ENCODE measurements at places on chromosomes 3 and 15. TPM values are rescaled to one million over a fixed set of nuclear protein-coding genes. Genes with fewer than 3 reads are reported as not detected.

The ZBTB20 gene
- 76.2 TPM for total RNA-seq

The KBTBD13 gene
- total RNA-seq: not detected

The CLRN1 gene
- not detected for total RNA-seq

The MCTP2 gene
- 54.2 TPM for total RNA-seq

DNA sequence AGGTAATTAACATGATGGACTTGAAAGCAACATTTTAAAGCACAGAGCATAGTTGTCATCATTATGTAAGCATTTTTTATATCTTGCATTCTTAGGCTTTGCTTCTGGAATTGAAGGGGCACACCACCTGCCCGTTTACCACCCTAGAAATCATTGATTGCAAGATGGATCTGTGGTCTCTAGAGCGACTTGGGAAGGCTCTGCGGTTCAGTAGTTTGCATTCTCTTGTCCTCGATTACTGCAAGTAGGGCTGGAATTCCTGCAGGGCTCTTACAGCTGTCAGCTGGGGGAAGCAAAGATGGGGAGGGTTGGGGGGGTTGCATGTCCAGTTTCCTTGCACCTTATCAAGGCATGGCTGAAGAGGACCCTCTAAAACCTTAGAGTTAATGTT is 56.7 kb upstream of the RNF7 start:
- H3K36me3 ChIP-seq: no peaks in the 10 kb centered on the region
- DNase-seq: no peak
- no peak overlapping the region for H3K27ac ChIP-seq

The WDR93 gene
- total RNA-seq: 0.16 TPM

DNA sequence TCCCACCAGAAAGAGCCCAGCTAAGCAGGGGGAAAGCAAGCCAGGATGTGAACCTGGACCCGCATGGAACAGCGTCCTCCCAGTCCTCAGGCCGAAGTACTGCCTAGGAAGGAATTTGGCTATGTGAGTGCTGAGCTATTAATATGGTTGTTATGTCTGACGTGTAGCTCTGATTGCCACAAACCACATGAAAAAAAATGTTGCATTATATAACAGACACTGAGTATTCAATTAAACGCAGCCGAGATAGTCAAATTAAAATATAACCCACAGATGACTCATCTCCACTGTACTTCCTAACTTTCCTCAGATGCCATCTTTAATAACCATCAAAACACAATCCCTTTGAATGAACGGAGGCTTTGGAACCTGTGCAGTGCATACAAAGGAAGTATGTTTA is 111.1 kb downstream of the GABRB3 start:
- no peak overlapping the region for H3K4me3 ChIP-seq
- no peak overlapping the region for H3K27ac ChIP-seq

The MAP1A gene
- total RNA-seq: 0.12 TPM

The LMCD1 gene
- 6.0 TPM for total RNA-seq

The WNT5A gene
- total RNA-seq: not detected

GRCh38 chr3:196740481-196741248 is 1.0 kb downstream of the PAK2 start:
- no peak for DNase-seq
- peaks cover 16% of the 10 kb centered on the region for H3K36me3 ChIP-seq
- H3K4me3 ChIP-seq: peak overlapping the region; percentile 100
- peak overlapping the region; percentile 99 for H3K27ac ChIP-seq
- no peaks in the 10 kb centered on the region for H3K27me3 ChIP-seq

DNA sequence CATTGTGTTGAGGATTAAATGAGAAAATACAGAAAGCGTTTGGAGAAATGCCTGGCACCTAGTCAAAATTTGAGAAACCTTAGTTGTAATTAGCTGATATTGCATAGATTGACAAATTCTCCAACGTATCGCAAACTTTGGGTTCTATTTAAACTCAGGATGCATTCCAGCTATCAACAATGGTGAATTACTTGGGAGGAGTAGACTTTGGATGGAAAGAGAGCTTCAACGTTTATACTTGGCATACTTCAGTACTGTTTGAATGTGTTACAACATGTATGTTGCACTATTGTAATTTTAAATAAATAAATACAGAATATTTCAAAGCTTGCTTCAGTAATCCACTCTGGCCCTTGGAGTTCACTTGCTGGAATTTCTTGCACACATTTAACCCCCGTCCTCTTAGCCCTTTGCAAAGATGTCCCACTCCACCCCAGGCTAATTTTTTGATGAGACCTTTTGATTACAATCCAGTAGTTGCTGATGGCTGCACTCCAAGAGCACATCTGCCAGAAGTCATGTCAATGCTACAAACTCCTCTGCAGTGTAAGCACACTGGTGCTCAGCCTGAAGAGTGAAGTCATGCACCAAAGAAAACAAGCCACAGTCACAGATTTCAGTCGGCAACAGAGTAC is 4.7 kb upstream of the DIS3L start:
- peaks cover 20% of the 10 kb centered on the region for H3K4me1 ChIP-seq
- H3K36me3 ChIP-seq: no peaks in the 10 kb centered on the region
- no peak overlapping the region for H3K27ac ChIP-seq

- peaks cover 61% of the 10 kb centered on the region for H3K36me3 ChIP-seq
- no peaks in the 10 kb centered on the region for H3K27me3 ChIP-seq
- no peak overlapping the region for H3K4me3 ChIP-seq
- H3K4me1 ChIP-seq: peaks cover 86% of the 10 kb centered on the region
Measured at GRCh38 chr3:15300323-15301078, 31.9 kb downstream of the SH3BP5 start.

- no peak for DNase-seq
- no peak overlapping the region for H3K4me3 ChIP-seq
- H3K4me1 ChIP-seq: peaks cover 10% of the 10 kb centered on the region
- H3K27me3 ChIP-seq: no peaks in the 10 kb centered on the region
- peaks cover 3% of the 10 kb centered on the region for H3K36me3 ChIP-seq
Measured at GRCh38 chr3:105503191-105503593, 136.5 kb downstream of the ALCAM start.

The SAMMSON gene
- total RNA-seq: not detected

The UROC1 gene
- total RNA-seq: not detected

DNA sequence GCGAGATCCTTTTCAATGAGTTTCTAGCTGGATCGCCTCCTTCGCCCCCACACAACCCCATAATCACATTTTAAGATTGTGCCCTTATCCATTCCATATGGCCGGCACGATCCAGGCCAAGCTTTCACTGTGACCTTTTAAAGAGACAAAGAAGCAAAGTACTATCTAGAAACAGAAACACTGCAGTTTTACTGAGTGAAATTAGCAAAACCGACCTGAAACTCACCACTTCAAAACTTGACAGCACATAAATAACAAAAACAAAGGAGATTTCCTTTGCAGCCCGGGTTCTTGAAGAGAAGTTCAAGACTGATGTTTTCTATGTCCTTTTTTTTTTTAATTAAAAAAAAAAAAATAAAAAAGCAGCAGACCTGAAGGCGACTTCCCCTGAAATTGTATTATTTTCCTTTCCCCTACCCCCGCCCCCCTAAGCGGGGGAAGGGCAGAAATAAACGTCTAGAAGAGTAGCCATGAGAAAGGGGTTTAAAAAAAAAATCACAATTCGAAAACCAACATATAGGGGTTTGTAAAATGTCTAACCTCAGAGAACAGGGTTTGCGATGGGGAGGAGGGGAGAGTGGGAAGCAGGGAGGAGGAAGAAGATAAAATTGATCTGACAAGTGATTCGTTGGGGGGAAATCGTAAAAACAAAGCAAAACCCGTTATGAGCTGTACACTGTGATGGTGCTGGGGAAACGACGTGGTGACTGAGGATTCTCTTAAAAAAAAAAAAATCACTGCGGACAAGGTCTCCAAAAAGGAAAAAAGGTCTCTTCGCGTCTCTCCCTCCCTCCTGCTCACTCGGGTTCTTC is 1.5 kb downstream of the SATB1 start:
- peak; percentile 22 for DNase-seq
- H3K27ac ChIP-seq: peak overlapping the region; percentile 86
- peaks cover 18% of the 10 kb centered on the region for H3K36me3 ChIP-seq
- no peaks in the 10 kb centered on the region for H3K27me3 ChIP-seq

The GOLGA6A gene
- not detected for total RNA-seq
